ENCODE measurements at places on chromosomes 5 and 9. TPM values are rescaled to one million over a fixed set of nuclear protein-coding genes. Genes with fewer than 3 reads are reported as not detected.

The DMGDH gene
- 5.1 TPM for total RNA-seq

The CCDC69 gene
- 191 TPM for total RNA-seq

The CDC20B gene
- not detected for total RNA-seq

The ISL1 gene
- not detected for total RNA-seq

DNA sequence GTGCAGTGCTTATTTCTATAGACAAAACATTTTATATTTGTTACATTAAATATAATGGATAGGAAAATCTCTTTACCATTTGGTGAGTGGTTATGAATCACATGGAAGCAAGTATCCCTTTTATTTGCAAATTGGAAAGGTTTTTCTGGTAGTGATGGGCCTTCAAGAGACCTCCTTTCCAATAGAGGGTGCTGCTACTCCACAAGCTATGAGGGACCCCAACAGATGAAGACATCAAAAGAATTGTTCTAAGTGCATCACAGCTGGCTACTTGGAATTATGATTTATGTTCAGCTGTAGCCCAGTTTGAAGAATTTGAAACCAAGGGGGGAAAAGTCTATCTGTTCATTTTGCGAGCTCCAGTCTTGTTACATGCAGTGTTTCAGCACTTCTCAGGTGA is 493.7 kb upstream of the SGCD start:
- no peak for DNase-seq

DNA sequence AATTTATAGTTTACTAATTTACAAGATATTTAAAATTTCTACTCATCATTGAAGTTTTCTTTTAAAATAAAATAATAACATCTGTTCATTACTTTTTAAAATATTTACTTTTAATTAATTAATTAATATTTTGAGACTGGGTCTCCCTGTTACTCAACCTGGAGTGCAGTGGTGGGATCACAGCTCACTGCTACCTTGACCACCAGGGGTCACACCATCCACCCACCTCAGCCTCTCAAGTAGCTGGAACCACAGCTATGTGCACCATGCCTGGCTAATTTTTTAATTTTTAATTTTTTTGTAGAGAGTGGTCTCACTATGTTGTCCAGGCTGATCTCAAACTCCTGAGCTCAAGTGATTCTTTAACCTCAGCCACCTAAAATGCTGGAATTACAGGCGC is 1013.6 kb downstream of the CDH9 start:
- DNase-seq, result no peak

- no peak for DNase-seq
Measured at GRCh38 chr9:98484162-98484561, 224.6 kb downstream of the GABBR2 start.
